ENCODE measurements at places on chromosomes 5 and 9.

- no peak for DNase-seq
These were observed 17.7 kb downstream of the SVEP1 start for GRCh38 chr9:110561826-110562225.

DNA sequence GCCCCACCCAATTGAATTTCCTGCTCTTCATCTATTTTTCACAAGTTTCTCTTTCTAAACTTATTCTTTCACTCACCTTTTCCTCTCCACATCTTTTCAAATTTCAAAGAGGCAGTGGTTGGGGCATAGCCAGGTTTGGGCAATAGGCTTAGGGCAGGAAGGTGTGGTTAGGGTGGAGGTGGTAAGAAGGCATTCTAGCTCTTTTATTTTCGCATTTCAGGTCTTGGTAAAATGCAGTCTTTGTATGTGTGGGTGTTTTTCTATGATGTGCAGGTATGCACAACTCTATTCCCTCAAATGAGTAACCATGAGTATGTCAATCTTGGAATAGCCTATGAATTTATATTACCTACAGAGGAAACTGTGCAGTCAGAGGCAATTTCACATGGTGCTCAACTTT is 129.8 kb upstream of the IFNE start:
- DNase-seq, result no peak

DNA sequence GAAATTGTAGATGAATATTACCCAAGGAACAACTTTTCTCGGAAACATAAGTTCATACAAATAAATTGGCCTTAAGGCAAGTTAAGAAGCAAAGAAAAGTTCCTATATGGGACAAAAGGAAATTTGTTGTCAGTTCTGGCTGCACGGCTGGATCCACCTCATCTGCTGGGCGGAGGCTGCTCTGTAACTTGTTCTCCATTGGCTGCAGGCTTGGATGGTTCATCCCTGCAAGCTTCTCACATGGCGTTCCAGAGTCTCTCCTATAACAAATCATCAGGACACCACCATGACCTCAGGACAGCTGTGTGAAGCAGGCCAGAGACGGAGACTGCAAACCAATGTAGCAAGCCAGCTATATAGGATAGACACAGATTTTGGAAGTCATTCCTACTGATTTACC is 81.4 kb upstream of the DAB2 start:
- DNase-seq, result no peak

- no peak for DNase-seq
These were observed 83.7 kb upstream of the SLC1A3 start for GRCh38 chr5:36522746-36523065.

DNA sequence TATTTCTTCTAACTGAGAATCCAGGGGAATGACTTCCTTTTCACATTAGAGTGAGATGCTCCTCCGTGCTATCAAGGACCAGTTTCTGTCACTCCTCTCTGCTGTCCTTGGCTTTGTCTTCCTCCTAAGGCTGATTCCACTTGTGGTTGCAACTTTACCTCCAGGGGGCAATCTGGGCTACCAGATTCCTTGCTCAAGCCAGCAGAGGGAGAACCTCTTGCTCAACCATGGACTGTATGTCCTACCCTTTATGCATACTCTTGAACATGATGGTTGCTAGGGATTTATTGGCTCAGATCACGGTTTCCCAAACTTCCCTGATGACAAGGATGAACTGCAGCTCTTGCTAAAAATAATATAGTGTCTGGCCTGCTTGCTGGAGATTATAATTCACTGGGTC is 24.0 kb downstream of the NNT start:
- DNase-seq, result no peak

GRCh38 chr5:164832516-164832915 is 1327.1 kb downstream of the MAT2B start:
- DNase-seq, result no peak

- no peak for DNase-seq
These were observed 51.3 kb upstream of the PTGER4 start for GRCh38 chr5:40628407-40628806.

DNA sequence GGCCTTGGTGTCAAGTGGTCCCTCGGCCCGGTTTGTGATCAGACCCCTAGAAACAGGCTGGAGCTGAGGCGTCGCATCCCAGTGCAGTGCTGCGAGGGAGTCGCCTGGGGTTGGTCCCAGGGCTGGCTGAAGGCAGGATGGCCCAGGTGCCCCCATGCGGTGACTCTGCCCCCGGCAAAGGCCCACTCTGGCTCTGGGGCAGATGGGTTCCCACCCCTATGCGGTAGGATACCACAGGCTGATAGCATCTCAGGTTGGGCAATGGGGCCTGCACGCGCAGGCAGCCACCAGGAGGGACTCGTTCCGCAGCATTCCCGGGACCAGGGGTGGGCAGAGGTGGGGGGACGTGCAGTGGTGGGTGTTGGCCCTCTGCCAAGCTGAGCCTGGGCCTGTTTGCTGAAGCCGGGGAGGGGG is 86.0 kb downstream of the RXRA start:
- DNase-seq, result no peak

GRCh38 chr9:92608909-92609445 is 61.0 kb downstream of the IPPK start:
- no peak for DNase-seq

DNA sequence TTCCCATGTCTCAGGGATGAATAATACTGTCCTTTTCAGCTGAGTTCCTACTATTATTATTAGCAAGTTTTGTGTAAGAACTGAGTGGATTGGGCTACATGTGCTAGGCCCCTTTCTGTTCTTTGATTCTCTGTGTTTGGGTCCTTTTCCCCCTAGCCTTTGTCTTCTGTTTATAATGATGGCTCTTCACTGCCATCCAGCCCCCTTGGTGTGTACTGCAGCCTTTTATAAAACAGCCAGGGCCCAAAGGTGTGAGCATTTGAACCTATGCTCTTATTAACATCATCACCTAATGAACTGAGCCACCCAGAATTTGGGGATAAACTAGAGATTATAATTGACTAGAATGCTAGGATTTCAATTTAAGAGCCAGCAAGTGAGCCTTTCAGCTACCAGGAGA is 52.6 kb downstream of the PLAC8L1 start:
- no peak for DNase-seq

GRCh38 chr9:7533376-7534090 is 266.0 kb downstream of the DMAC1 start:
- DNase-seq, result no peak

DNA sequence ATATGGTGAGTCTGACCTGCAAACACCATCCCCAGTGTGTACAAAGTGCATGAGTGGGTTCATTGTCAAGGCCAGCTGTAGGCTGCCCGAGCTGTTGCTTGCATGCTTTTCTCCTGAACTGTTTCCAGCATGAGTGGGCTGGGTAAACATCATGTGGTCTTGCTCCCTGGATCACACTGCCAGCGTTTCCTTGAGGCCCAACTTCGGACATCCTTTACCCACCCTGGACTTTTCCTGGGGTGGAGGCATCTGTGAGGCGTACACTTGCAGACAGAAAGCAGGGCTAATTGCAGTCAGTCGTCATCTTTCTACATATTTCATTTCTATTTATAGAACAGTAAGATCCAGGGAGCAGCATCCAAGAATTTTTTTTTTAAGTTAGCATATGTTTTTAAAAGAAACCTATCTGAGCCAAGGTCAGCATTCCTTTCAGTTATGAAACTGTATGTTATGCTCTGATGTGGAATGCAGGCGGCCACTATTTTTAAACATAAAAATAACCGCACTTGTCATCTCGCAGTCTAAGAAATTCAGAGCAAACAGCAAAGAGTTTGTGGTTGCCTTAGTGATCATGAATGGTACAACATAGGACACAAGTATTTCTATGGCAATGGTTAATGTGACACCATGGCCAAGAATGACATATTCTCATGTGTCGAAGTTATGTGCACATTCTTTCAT is 106.5 kb upstream of the DMRT1 start:
- no peak for DNase-seq

DNA sequence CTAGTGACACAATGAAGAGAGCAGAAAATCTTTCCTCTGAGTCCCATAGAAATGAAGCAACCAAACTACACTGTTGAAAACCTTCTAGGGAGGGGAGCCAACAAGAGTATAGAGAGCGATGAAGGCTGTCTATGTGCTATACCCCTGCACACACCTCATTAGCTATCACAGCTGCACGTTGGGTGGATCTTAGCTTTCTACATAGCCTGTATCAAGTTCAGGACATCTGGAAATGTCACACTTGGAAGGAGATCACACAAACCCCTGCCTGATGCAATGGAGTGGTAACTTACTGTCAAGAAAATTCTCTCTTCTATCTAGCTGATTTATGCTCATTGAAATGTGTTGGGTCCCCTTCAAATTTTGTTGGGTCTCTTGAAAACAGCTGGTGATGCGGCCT is 127.0 kb upstream of the NTRK2 start:
- no peak for DNase-seq

DNA sequence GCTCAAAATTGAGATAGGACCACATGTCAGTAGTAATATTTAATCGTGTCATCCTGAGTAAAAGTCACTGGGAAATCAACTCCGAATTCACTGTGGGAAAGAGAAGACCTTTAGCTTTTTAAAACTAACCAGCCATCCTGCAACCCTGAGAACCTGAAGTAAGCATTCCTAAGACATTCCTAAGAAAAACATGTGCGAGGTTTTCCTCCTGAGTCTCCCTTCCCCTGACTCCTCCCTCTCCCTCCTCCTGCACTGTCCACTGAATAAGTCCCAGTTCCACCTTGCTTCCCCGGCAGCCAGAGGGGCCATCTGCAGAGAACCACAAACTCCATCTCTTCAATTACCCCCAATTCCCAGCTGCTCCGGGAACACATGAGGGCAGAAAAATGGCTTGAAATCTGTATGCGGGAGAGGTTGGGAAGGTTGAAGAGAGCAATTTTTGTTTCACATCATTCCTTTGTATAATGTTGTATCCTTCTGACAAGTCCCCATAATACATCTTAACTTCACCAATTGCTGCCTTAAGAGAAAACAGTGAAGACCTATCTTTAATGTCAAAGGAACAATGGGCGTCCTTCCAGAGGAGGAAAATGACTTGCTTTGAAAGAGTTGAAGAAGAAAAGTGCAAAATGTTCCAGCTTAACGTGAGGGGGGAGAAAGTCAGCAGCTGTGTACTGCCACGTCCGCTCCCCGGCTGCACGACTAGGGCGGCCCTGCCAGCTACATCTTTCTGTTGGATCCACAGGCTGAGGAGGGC is 186.3 kb downstream of the ZNF462 start:
- DNase-seq, result no peak

- DNase-seq, result no peak
These were observed 2.0 kb downstream of the RASGEF1C start for GRCh38 chr5:180206993-180207392.

DNA sequence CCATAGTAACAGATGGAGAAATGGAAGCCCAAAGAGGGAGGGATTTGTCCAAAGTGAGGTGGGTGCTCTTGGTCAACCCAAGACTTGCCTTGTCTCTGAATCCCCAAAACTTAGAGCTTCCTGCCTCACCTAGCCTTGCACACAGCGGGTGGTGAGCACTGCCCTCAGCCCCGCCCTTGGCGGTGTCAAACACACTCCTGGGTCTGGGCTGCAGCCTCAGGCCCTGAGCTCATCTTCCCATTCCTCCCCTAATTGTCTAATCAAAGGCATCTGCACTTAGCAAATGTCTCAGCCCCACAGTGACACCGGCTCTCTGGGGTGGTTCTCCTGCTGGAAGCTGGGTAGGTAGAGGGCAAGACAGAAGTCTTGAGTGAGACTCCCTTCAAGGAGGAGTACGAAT is 20.9 kb downstream of the FABP6 start:
- no peak for DNase-seq

DNA sequence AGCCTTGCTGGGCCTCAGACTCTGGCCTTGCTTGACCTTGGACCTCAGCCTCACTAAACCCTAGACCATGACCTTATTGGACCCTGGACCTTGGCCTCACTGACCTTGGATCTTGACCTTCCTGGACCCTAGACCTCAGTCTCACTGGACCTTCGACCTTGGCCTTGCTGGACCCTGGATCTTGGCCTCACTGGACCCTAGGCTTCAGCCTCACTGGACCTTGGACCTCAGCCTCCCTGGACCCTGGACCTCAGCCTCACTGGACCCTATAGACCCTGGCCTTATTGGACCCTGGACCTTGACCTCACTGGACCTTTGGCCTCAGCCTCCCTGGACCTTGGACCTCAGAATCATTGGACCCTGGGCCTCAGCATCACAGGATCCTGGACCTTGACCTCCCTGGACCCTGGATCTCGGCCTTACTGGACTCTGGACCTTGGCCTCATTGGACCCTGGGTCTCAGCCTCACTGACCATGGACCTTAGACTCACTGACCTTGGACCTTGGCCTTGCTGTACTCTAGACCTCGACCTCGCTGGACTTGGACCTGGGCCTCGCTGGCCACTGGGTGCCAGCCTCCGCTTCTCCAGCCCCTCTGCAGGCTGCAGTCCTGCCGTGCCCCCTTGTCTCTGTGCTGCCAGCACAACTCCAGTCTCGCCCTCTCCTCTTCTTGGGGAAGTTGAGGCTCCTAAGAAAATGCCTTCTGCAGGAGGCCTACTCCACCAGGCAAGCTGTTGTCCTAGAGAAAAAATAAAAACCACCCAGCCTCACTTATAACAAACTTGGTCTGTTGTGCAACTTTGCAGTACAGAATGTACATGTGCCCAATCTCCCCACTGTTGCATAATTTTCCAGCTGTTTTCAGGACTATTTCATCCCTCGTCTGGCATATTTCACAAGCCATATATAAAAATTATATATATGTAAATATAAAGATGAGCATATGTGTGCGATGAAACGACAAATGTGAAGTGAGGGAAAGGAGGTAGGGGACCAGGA is 11.0 kb upstream of the ADAMTS2 start:
- DNase-seq, result no peak

DNA sequence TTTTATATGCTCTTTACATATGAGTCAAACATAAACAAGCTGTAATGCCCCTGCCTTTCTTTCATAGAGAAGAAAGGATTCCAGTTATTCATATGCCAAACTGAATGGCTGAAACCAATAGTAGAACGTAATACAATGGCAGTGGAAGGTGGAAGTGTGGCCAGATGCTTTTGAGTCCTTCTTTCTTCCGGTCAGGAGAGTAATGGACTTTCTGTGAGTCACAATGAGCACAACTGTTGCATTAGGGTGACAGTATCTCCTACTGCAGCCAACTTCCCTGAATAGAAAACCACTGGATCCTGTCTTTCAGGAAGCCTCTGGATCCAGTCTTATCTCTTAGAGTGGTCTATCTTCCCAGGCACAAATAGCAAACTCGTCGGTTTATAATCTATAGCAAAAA is 855.2 kb downstream of the MAT2B start:
- DNase-seq, result no peak

- DNase-seq, result no peak
These were observed 1.5 kb upstream of the SLC6A19 start for GRCh38 chr5:1199649-1200494.

DNA sequence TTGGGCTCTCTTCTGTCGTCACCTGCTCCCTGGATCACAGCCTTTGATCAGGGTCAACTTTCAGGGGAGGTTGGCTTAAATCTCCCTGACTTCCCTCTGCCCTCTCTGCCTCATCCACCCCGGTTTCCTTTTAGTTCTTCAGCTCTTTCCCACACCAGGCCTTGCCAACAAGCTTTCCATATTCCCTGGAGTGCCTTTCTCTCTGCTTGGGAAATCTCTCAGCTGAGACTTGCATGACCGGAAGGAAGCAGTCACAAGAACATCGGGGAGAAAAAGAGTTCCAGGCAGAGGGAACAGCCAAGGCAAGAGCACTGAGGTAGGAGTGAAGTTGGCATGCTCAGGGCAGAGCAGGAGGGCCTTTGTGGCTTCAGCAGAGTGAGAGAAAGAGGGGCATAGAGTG is 88.4 kb upstream of the HSPA9 start:
- DNase-seq, result no peak

- DNase-seq, result peak; percentile 53
These were observed 79.6 kb downstream of the CSNK1A1 start for GRCh38 chr5:149471406-149472183.

All from prostate gland (tissue), 2 donors.